HS-5 (cell line): ENCODE measurements at places on chromosomes 6 and 20.

DNA sequence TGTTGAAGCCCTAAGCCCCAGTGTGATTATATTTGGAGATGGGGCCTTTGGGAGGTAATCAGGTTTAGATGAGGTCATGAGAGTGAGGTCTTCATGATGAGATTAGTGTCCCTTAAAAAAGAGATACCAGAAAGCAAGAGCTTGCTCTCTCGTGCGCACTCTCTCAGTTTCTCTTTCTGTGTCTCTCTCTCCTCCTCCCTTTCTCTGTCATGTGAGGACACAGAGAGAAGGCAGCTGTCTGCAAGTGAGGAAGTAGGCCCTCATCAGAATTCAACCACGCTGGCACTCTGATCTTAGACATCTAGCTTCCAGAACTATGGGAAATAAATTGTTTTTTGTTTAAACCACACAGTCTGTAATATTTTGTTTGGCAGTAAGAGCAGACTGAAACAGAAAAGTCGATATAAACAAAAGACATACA lies 180.5 kb downstream of the IBTK start:
- DNase-seq, result no peak

DNA sequence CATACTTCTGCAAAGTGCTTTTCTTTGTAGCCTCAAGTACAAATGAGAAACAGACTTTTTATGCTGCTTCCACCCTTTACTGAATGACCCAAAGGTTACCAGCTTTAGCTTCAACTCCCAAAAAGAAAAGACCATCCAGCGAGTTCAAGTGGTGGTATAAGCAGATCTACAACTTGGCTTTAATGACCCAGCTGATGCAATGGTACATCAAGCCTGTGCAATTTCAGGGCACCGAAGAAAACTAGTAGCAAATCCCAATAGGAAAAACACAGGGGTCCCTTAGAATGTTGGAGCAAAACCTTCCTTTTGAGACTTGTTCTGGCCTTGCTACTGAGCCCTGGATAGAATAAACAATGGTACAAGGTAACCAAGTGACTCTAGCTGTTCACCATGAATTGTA lies 33.8 kb downstream of the STX7 start:
- no peak for DNase-seq

DNA sequence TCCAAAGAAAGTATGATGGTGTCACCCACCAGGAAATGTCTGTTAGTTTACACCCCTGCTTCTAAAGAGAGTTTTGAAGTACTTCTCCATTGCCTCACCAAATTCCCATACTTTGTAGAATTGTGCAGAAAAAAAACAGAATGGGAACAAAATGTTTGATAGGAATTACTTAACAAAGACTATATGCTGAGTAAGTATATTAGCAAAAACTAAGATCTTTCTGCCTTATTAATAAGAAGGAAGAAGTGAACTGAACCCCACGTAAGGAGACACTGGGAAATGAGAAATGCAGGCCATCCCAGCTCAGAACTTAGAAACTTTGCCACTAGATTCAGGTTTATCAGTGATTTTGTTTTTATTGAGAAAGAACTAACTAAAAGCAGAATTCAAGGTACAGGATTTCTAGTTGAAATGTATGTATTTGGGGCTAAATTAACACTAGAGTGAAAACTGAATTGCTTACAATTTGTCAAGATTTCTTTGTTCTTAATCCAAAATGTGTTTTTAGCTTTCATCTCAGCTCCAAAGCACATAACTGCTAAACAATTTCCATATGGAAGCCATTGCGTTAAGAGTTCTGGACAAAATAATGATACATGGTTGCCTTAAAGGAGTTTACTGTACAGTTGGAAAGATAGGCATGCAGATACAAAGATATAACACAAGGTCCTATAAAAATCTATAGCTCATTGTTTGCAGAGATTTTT lies 102.7 kb upstream of the BMP5 start:
- DNase-seq, result no peak

DNA sequence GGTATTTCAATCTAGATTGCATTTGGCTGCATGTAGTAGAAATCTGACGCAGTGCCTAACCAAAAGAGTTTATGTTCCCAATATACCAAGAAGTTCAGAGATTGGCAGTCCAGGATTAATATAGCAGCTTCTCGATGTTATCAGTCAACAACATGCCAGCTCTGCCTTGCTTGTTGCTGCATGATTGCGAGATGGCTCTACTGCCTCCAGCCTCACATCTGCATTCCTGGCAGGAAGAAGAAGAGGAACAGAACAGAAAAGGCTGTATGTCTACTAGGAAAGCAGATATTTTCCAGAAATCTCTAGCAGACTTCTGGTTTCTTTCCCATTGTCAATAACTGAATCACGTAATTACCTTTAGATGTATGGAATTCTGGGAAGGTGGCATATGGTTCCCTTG lies 60.8 kb downstream of the SLC35D3 start:
- DNase-seq, result no peak

GRCh38 chr6:143585716-143586115 lies 74.2 kb upstream of the FUCA2 start:
- no peak for DNase-seq

DNA sequence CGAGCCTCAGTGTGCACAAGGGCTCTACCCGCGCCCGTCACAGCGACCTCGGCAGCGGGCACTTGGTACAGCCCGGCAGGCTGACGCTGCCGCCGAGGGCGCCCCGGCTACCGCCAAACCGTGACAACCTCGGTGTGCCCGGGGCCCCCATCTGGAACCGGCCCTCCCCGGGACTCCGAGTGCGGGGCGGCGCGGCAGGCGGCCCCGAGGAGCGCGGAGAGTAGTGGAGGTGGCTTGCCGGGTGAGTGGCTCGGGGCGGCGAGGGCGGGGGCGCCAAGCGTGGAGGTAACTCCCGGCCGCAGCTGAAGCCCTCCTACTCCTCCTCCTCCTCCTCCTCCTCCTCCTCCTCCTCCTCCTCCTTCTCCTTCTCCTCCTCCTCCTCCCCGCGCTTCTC lies at the start of gene ISM1:
Gene ISM1 (plus strand): TSS at position 371 of the 394 bp plus-strand sequence. CDS start 503 bp downstream, outside the sequence.
- DNase-seq, result no peak

DNA sequence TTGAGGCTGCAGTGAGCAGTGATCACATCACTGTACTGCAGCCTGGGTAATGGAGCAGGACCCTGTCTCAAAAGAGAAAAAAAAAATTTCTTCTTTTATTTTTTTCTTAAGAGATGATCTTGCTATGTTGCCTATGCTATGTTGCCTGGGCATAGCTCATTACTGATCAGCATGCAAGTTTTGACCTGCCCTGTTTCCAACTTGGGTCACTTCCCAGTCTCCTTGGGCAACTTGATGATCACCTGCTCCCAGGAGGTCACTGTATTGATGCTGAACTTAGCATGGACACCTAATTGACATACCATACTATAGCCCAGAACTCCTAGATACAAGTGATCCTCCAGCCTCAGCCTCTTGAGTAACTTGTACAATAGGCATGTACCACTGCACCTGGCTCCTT lies 30.7 kb upstream of the NANP start:
- no peak for DNase-seq

- no peak for DNase-seq
These were observed 58.6 kb upstream of the RNF144B start for GRCh38 chr6:18328540-18328939.

GRCh38 chr6:146679386-146679785 lies 80.6 kb downstream of the ADGB start:
- no peak for DNase-seq
